OCI-M1 (cell line): ENCODE measurements at places on chromosomes 3 and 15.
A peak's percentile ranks its signal among the peaks of the same experiment; 100 is the strongest.

GRCh38 chr15:59873644-59874272 lies 130.4 kb upstream of the FOXB1 start:
- DNase-seq, result no peak

DNA sequence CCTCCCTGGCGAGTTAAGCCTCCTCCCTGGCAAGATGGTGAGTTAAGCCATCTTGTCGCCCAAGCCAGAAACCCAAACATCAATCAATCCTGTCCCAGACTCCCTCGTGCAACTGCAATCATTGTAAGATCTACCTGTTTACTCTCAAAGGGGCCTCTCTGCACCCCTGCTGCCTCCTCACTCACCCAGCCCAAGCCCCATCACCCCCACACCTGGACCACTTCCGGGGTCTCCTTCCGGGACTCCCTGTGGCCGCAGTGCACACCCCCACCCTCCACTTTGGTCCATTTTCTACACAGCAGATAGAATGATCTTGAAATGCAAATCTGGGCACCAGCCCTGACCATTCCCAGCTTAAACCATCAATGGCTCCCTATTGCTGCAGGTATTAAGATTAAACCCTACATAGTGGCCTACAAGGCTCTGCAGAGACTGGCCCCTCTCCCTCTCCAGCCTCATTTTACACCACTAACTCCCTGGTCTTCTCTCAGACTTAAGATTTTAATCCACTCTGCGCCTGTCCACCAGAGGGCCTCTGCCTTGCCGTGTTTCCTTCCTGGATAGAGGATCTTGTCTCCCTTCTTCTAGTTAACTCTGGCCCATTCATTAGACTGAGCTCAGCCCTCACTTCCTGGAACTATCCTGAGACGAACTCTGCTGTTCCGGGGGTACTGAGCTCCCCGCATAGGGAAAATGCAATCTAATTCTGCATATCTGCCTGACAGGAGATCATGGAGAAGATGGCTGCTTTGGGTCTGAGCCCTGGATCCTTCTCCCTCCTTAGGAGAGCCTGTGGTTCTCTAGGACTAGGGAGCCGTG lies 41.9 kb upstream of the SLC6A1 start:
- DNase-seq, result peak; percentile 82

DNA sequence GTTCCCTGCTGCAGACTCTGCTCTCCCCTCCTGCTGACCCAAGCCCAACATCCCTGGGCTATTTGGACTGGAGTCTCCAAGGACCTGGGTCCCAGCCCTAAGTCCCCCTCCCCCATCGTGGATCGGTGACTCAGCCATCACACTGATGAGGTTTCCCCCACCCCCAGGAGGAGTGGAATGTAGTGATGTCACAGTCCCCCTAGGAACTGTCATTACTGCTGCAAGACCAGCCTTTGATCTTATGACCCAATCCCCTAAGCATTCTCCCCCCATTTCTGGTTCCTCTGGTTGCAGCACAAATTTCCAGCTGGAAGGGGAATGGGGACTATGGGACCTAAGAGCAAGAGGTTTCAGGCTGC lies 63.4 kb upstream of the CSPG4 start:
- peak; percentile 12 for DNase-seq

- DNase-seq, result no peak
These were observed 17.5 kb downstream of the GRAMD2A start for GRCh38 chr15:72179950-72180581.

DNA sequence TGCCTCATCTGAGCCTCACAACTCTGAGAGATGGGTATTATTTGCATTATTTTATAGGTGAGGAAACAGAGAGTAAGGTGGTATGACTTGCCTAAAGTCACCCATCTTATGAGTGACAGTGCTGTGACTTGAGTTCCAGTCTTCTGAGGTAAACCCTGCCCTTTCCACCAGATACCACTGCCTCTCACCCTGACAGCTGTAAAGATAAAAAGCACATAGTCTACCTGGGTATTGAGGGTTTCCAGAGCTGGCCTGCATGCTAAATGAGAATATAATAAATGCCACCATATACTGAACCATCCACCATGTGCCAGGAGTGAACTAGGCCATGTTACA lies 25.6 kb downstream of the RASGRP1 start:
- DNase-seq, result no peak
